ENCODE measurements at places on chromosomes 11 and 22. TPM values are rescaled to one million over a fixed set of nuclear protein-coding genes. Genes with fewer than 3 reads are reported as not detected.

DNA sequence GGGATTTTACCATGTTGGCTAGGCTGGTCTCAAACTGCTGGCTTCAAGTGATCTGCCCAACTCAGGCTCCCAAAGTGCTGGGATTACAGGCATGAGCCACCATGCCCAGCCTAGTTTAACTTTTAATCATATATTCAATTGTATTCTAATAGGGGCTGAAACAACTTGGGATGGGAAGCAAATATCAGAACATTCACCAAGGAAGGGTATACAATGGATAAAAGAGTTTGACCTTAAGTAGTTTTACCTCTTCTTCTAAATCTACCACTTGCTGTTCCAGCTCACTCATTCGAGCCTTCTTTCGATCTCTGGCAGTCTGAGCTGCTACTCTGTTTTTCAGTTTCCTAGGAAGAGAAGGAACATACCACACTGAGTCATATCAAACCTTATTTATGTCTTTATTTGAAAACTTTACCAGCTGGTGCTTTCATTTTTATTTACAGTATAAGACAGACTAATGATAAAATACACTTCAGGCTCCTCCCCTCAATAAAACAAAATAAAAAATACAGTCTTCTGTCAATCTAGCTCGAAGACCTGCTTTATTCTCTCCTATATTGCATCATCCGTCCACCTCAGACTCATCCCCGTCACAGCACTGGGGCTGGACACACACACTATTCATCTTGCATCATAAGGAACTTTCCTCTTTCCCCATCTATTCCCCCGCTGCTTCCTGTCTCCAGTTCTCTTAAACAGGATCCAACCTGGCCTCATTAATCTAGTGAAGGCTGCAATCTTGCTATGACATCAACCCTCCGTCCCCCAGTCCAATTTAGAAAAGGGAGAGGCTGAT, 1.4 kb downstream of the XBP1 start:
- no peak for DNase-seq

- no peak for DNase-seq
Observed at GRCh38 chr11:68792400-68792966, 41.2 kb upstream of the TESMIN start.

DNA sequence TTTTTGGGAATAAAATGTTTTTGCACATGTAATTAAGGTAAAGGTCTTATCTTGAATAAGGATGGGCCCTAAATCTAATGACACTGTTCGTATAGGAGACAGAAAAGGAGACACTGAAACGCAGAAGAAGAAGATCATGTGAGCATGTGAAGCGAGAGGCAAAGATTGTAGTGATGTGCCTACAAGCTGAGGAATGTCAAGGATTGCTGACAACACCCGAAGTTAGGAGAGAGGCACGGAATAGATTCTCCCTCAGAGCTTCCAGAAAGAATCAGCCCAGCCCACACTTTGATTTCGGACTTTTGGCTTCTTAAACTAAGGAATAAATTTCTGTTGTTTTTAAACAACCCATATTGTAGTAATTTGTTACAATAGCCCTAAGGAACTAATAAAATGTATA, 4.1 kb upstream of the BLID start:
- DNase-seq = no peak

DNA sequence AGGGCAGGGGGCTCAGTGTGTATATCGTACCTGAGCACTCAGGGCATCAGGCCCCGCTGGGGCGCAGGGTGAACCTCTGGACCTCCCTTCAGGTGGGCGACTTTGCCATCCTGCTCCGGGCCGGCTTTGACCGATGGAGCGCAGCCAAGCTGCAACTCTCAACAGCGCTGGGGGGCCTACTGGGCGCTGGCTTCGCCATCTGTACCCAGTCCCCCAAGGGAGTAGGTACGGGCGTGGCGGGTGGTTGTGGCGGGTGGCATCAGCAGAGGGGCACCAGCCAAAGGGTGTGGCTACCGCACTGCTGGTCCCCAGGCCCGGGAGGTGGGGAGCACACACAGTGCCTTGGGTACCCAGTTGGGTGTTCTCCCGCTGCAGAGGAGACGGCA, 6.3 kb downstream of the SLC39A13 start:
- peak; percentile 94 for DNase-seq

DNA sequence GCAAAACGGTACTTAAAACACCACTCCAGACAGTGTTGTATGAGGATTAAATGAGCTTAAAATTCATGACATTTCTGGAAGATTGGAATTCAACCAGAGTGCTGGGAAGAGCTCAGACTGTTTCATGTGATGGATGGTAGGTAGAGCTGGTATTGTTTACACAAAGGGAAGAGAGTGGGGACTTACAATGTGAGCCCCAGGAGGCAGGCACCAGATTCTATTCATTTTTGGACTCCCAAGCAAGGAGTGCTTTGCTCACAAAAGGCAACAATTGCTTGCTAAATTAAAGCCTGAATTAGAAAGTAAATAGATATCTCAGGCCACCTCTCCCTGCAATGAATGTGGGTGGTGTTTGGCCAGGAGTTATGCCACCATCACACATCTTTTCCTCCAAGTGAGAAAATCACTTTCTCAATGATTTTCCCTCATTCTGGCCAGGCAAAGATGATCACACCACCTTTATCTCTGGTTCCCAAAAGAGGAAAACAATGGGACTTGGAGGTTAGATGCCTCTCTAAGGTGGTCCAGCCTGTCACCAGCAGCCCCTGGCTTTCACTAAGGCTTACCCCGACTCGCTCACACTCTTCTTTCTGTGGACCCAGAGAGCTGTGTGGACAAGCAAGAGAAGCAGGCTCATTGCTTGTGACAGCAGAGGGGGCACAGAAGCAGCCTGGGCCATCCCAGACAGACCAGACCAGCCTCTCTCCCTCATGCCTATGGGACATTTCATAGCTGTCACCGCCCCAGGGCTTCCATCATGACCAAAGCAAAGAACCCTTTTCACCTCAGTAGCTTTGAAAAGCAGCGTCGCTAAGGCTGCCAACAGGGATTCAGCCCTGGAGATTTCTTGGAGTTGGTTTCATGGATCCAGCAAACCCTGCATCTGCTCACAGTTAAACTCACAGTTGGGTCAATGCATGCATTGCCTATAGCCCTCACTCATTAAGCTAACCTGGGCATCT, 63.5 kb upstream of the DRD2 start:
- DNase-seq = no peak

DNA sequence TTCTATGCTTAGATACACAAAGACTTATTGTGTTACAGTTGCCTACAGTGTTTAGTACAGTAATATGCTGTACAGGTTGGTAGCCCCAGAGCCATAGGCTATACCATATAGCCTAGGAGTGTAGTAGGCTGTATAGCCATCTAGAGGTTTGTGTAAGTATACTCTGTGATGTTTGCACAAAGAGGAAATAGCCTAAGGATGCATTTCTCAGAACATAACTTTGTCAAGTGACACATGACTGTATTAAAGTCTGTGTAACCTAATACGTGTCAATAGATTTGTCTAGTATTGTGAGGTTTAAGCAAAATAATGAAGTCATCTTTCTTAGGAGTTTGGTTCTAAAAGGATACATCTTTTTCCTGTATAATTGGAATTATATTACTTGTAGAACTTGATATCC, 5.5 kb downstream of the ZC3H12C start:
- no peak for DNase-seq

GRCh38 chr22:22235558-22235957, 9.0 kb upstream of the VPREB1 start:
- DNase-seq = no peak

- no peak for DNase-seq
Observed at GRCh38 chr11:96154802-96155520, 188.0 kb downstream of the MAML2 start.

- DNase-seq = no peak
Observed at GRCh38 chr11:62153087-62153395, 29.2 kb downstream of the INCENP start.

- DNase-seq = no peak
Observed at GRCh38 chr22:32042924-32043323, at the start of gene SLC5A1. Gene SLC5A1, plus strand, starts transcription at chr22:32043261. Its CDS starts 21 bp downstream, at chr22:32043282.

- no peak for DNase-seq
Observed at GRCh38 chr11:82719361-82720105, 14.1 kb downstream of the FAM181B start.

DNA sequence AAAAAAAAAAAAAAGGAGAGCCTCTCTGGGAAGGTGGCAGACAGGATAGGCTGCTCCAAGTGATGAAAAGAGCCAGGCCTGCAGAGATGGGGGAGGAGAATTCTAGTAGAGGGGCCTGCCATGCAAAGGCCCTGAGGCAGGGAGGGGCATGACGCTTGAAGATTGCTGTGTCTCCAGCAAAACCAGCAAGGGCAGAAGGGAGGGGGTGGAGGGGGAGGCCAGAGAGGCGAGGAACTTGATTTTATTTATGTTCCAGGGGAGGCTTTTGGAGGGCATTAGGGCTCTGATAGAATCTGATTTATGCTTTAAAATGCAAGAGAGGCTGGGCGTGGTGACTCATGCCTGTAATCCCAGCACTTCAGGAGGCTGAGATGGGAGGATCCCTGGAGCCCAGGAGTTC, 16.7 kb upstream of the PACSIN2 start:
- DNase-seq = no peak

DNA sequence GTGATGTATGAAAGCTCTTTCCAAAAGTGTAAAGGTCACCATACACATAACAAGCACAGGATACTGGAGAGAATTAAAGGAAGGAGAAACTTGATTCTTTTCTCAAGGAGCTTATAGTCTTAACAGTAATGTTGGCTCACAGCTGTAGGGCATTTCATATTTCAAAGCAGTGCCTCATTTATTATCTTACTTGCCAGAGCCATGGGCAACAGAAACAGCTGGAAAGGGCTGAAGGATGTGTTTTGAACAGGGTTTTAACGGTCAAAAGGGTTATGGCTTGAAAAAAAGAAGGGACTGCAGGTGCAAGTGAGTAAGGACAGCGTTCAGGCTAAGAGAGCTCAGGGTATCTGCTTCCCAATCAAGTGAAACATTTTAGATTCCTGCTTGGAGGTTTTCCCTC, 2.7 kb upstream of the GRAMD1B start:
- DNase-seq = no peak

DNA sequence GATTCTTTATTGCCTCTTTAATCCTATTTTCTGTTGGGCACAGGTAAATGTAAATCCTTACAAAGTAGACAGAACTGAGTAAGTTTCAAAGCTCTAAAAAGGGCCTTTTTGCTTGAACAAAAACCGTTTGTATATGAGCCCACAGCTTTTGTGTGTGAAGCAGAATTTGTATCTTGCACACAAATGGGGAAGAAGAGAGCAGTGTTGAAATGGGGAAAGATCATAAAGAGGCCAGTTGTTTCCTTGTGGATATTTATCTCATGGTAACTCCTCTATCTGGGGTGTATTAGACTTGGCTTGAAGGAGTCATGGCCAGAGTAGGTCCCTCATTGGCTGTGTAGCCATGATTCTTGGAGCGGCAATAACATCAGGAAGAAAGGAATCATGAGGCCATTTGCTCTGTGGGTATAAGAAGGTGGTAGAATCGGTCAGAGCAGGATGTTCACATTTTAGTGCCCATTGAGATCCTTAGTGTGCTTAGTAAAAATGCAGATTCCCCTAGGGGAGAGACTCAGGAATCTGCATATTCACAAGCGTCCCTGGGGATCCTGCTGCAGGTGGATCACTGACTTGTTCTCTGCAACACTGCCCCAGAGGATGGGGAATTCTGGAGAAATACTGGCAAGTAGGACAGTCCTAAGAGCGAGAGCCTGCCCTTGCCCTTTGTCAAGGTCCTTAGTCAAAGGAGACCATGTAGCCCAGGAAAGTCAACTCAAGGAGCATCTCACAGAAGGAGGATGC, 126.5 kb downstream of the LDLRAD3 start:
- no peak for DNase-seq

- peak; percentile 25 for DNase-seq
Observed at GRCh38 chr22:29457730-29458129, 19.3 kb downstream of the RFPL1 start.

DGAT2 gene
- 1.6 TPM for total RNA-seq
